ENCODE measurements at places on chromosomes 1 and 21. TPM values are rescaled to one million over a fixed set of nuclear protein-coding genes. Genes with fewer than 3 reads are reported as not detected.

The TCHHL1 gene
- not detected for total RNA-seq

GRCh38 chr1:15275921-15276683 lies 29.1 kb downstream of the FHAD1 start:
- H3K27ac ChIP-seq, result no peak overlapping the region
- no peak overlapping the region for H3K4me3 ChIP-seq
- H3K27me3 ChIP-seq, result no peaks in the 10 kb centered on the region
- H3K4me1 ChIP-seq, result no peaks in the 10 kb centered on the region

The FRRS1 gene
- 24.1 TPM for total RNA-seq

GRCh38 chr1:230884646-230885045 lies 16.3 kb upstream of the C1orf198 start:
- H3K4me1 ChIP-seq, result no peaks in the 10 kb centered on the region
- no peaks in the 10 kb centered on the region for H3K27me3 ChIP-seq
- no peak overlapping the region for H3K27ac ChIP-seq
- no peak for DNase-seq
- no peaks in the 10 kb centered on the region for H3K36me3 ChIP-seq

DNA sequence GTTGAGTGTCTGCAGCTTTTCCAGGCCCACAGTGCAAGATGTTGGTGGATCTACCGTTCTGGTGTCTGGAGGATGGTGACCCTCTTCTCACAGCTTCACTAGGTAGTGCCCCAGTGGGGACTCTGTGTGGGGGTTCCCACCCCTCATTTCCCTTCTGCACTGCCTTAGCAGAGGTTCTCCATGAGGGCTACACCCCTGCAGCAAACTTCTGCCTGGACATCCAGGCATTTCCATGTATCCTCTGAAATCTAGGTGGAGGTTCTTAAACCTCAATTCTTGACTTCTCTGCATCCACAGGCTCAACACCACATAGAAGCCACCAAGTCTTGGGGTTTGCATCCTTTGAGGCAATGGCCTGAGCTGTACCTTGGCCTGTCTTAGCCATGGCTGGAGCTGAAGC lies 14.3 kb upstream of the DNM3 start:
- H3K4me1 ChIP-seq, result no peaks in the 10 kb centered on the region
- no peaks in the 10 kb centered on the region for H3K27me3 ChIP-seq
- no peaks in the 10 kb centered on the region for H3K36me3 ChIP-seq
- DNase-seq, result no peak

- H3K27me3 ChIP-seq, result no peaks in the 10 kb centered on the region
- DNase-seq, result peak; percentile 93
- H3K36me3 ChIP-seq, result no peaks in the 10 kb centered on the region
- peak overlapping the region; percentile 27 for H3K27ac ChIP-seq
Observed at GRCh38 chr1:24847995-24848881, 81.8 kb downstream of the RUNX3 start.

DNA sequence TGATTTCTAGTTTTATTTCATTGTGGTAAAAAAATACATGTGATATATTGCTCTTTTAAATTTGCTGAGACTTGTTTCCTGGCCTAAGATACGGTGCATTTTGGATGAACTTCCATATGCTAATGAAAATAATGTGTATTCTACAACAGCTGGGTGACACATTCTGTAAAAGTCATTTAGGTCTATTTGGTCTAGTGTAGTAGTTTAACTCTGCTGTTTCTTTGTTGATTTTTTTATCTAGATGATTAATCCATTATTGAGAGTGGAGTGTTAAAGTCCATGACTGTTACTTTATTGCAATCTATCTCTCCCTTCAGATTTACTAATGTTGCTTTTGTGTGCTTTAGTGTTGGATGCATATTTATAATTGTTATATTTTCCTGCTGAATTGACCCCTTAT lies 161.4 kb downstream of the VAV3 start:
- H3K36me3 ChIP-seq, result no peaks in the 10 kb centered on the region
- no peak overlapping the region for H3K27ac ChIP-seq
- no peak overlapping the region for H3K4me3 ChIP-seq
- H3K27me3 ChIP-seq, result no peaks in the 10 kb centered on the region
- H3K4me1 ChIP-seq, result no peaks in the 10 kb centered on the region
- no peak for DNase-seq

- no peak overlapping the region for H3K27ac ChIP-seq
- peaks cover 21% of the 10 kb centered on the region for H3K27me3 ChIP-seq
- no peak for DNase-seq
Observed at GRCh38 chr1:165350840-165351239, 5.7 kb downstream of the LMX1A start.

GRCh38 chr1:161382214-161383019 lies 14.7 kb upstream of the CFAP126 start:
- H3K27me3 ChIP-seq, result no peaks in the 10 kb centered on the region
- H3K4me3 ChIP-seq, result no peak overlapping the region
- H3K4me1 ChIP-seq, result no peaks in the 10 kb centered on the region
- H3K36me3 ChIP-seq, result no peaks in the 10 kb centered on the region
- H3K27ac ChIP-seq, result peak overlapping the region; percentile 9

The ACOT11 gene
- total RNA-seq, result 0.74 TPM

The NID1 gene
- total RNA-seq, result 60.2 TPM

- no peak overlapping the region for H3K27ac ChIP-seq
- H3K4me1 ChIP-seq, result no peaks in the 10 kb centered on the region
- H3K36me3 ChIP-seq, result no peaks in the 10 kb centered on the region
- no peaks in the 10 kb centered on the region for H3K27me3 ChIP-seq
- no peak for DNase-seq
- no peak overlapping the region for H3K4me3 ChIP-seq
Observed at GRCh38 chr1:76066394-76066793, 8.2 kb upstream of the ST6GALNAC3 start.

GRCh38 chr1:162298266-162298665 lies 78.4 kb downstream of the SPATA46 start:
- no peak for DNase-seq
- H3K27me3 ChIP-seq, result no peaks in the 10 kb centered on the region
- no peaks in the 10 kb centered on the region for H3K36me3 ChIP-seq
- no peak overlapping the region for H3K4me3 ChIP-seq
- no peak overlapping the region for H3K27ac ChIP-seq

GRCh38 chr1:208074353-208074752 lies 163.4 kb upstream of the CD34 start:
- no peak overlapping the region for H3K4me3 ChIP-seq
- no peaks in the 10 kb centered on the region for H3K36me3 ChIP-seq
- no peak for DNase-seq
- no peak overlapping the region for H3K27ac ChIP-seq
- no peaks in the 10 kb centered on the region for H3K4me1 ChIP-seq

The DNAI4 gene
- total RNA-seq, result 3.4 TPM

DNA sequence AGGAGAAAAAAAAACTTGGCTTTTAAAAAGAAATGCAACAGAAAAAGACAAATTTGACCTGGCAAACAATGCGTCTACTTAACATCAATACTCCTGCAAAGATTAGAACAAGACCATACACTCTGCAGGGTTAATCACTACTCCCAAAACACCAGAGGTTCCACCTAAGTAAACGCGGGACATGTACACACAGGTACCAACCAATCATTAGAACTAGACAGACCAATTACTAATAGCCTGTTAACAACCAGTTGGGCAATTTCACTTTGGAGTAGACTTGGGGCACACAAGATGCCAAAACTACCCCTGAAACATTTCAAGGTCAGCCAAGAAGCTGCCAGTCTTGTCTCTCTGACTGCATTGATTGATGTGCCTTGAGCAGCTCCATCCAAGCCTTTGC lies 125.8 kb downstream of the RRAGC start:
- H3K4me1 ChIP-seq, result no peaks in the 10 kb centered on the region
- H3K4me3 ChIP-seq, result no peak overlapping the region
- H3K36me3 ChIP-seq, result no peaks in the 10 kb centered on the region
- peaks cover 3% of the 10 kb centered on the region for H3K27me3 ChIP-seq
- H3K27ac ChIP-seq, result no peak overlapping the region

The CYP4Z1 gene
- total RNA-seq, result 0.44 TPM

DNA sequence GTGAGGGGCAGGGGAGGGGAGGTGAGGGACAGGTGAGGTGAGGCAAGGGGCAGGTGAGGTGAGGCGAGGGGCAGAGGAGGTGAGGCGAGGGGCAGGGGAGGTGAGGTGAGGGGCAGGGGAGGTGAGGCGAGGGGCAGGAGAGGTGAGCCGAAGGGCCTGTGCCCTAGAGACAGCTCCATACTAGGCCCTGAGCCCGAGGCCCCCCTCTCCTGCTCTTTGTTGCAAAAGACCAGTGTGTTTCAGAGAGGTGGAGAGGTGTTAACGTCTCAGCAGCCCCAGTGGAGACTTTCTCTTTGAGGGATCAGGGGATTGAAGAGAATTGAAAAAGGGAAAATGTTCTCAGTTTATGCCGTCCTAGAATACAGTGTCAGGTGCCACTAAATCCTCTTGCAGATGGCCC lies 44.2 kb downstream of the EPHB2 start:
- H3K27me3 ChIP-seq, result no peaks in the 10 kb centered on the region
- no peak overlapping the region for H3K27ac ChIP-seq
- no peak for DNase-seq

DNA sequence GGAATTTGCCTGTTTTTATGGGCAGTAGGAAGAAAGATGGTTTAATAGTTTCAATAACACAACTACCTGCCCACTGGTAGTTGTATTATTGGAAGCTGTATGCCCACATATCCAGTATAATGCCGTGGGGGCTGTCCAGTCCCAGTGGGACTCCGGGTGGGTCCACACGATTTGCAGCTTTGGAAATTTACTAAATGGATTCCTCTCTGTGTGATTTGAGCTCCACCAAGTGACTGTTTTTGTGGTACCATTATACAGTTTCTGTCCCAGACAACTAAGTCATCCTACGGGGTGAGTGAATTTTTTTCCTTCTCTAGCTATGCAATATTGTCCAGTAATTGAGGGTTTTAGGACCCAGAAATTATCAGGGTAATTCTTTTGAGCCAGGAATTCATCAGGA lies 86.8 kb downstream of the PLA2G4A start:
- H3K27me3 ChIP-seq, result no peaks in the 10 kb centered on the region
- H3K4me3 ChIP-seq, result no peak overlapping the region
- DNase-seq, result no peak
- H3K36me3 ChIP-seq, result no peaks in the 10 kb centered on the region

The GPR52 gene
- total RNA-seq, result 0.68 TPM

- H3K27me3 ChIP-seq, result no peaks in the 10 kb centered on the region
- peak overlapping the region; percentile 11 for H3K27ac ChIP-seq
- no peak overlapping the region for H3K4me3 ChIP-seq
- peaks cover 12% of the 10 kb centered on the region for H3K4me1 ChIP-seq
Observed at GRCh38 chr1:91026777-91027176, 4.9 kb upstream of the ZNF644 start.

GRCh38 chr21:33931799-33932390 lies 16.3 kb upstream of the ATP5PO start:
- peak overlapping the region; percentile 61 for H3K4me3 ChIP-seq
- DNase-seq, result no peak
- peak overlapping the region; percentile 70 for H3K27ac ChIP-seq
- H3K4me1 ChIP-seq, result no peaks in the 10 kb centered on the region
- H3K36me3 ChIP-seq, result no peaks in the 10 kb centered on the region

- H3K36me3 ChIP-seq, result no peaks in the 10 kb centered on the region
- DNase-seq, result no peak
- H3K4me3 ChIP-seq, result no peak overlapping the region
- H3K27ac ChIP-seq, result no peak overlapping the region
Observed at GRCh38 chr1:154720328-154721297, 112.6 kb upstream of the ADAR start.

The TMPRSS3 gene
- 0.74 TPM for total RNA-seq

DNA sequence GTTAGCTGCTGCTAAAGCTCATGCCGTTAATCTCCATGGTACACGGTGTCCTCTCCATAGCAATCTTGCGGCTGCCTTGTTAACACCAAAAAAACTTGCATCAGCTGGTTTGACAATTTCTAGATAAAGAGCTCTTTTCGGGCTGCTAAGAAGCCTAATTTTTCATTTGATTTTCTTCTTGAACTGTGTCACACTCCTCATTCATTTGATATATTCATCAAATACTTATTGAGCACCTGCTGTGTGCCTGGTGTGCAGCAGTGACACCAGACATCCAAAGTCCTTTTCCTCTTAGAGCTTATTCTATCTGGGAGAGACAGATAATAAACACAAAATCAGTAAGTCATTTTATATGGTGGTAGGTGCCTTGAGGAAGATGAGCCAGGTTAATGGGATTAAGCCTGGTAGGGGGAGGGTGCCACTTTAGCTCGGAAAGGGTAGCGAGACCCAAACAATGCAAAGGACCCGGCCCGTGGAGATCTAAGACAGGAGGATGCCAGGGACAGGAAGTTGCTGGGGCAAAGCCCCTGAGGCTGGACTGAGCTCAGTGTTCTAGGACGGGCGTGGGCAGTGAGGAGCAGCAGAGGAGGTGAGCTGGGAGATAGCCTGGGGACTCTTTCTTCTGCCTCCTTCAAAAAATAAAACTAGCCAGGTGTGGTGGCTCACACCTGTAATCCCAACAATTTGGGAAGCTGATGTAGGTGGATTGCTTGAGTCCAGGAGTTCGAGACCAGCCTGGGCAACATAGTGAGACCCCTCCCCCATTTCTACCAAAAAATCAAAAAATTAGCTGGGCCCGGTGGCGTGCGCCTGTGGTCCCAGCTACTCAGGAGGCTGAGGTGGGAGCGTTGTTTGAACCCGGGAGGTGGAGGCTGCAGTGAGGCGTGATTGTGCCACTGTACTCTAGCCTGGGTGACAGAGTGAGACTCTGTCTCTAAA lies 50.7 kb upstream of the LGALS8 start:
- no peaks in the 10 kb centered on the region for H3K4me1 ChIP-seq
- H3K4me3 ChIP-seq, result no peak overlapping the region
- no peak overlapping the region for H3K27ac ChIP-seq
- H3K27me3 ChIP-seq, result no peaks in the 10 kb centered on the region
- H3K36me3 ChIP-seq, result no peaks in the 10 kb centered on the region
- DNase-seq, result no peak

The GJA9 gene
- total RNA-seq, result not detected

DNA sequence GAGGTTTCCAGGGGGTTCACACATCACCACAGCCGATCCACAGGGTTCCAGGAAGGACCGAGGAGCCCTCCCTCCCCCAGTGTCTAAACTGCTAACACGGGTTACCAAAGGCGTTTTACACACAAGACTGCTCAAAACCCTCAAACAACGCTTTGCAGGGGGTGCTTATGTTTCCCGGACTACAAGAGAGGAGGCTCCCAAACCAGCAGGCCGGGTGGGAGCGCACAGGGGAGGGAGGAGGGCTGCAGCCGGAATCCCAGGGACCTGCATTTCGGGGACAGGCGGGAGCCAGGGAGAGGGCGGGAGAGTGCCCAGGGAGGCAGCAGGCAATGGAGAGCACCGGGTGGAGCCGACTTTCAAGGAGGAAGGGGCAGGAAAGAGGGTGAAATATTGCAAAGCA lies 50.8 kb downstream of the ACBD3 start:
- H3K27me3 ChIP-seq, result no peaks in the 10 kb centered on the region
- no peaks in the 10 kb centered on the region for H3K36me3 ChIP-seq

GRCh38 chr1:245558069-245558468 lies 403.3 kb downstream of the KIF26B start:
- H3K4me3 ChIP-seq, result no peak overlapping the region
- no peak for DNase-seq
- H3K4me1 ChIP-seq, result no peaks in the 10 kb centered on the region
- H3K36me3 ChIP-seq, result no peaks in the 10 kb centered on the region
- no peak overlapping the region for H3K27ac ChIP-seq

The CSF3R gene
- 7.0 TPM for total RNA-seq

The RHCE gene
- total RNA-seq, result 1.7 TPM

The ZBTB37 gene
- 4.5 TPM for total RNA-seq

The DISC1 gene
- total RNA-seq, result 3.3 TPM

GRCh38 chr1:86741947-86742572 lies 37.7 kb downstream of the SH3GLB1 start:
- no peak overlapping the region for H3K27ac ChIP-seq
- H3K36me3 ChIP-seq, result peaks cover 28% of the 10 kb centered on the region
- no peak for DNase-seq
- H3K4me1 ChIP-seq, result no peaks in the 10 kb centered on the region
- no peak overlapping the region for H3K4me3 ChIP-seq
